ENCODE measurements at places on chromosomes 2 and 18. TPM values are rescaled to one million over a fixed set of nuclear protein-coding genes. Genes with fewer than 3 reads are reported as not detected.

The FAM110C gene
- 0.16 TPM for total RNA-seq

The STK17B gene
- 151 TPM for total RNA-seq

The LCT gene
- total RNA-seq = 0.31 TPM

- H3K27me3 ChIP-seq = peaks cover 2% of the 10 kb centered on the region
- no peak overlapping the region for H3K4me3 ChIP-seq
- H3K36me3 ChIP-seq = no peaks in the 10 kb centered on the region
- no peak overlapping the region for H3K27ac ChIP-seq
- no peak for DNase-seq
- no peaks in the 10 kb centered on the region for H3K4me1 ChIP-seq
Observed at GRCh38 chr18:50788284-50788683, 31.5 kb downstream of the MRO start.

- H3K36me3 ChIP-seq = no peaks in the 10 kb centered on the region
- peaks cover 35% of the 10 kb centered on the region for H3K4me1 ChIP-seq
- no peak overlapping the region for H3K27ac ChIP-seq
Observed at GRCh38 chr2:98909317-98910211, 26.5 kb downstream of the CRACDL start.

DNA sequence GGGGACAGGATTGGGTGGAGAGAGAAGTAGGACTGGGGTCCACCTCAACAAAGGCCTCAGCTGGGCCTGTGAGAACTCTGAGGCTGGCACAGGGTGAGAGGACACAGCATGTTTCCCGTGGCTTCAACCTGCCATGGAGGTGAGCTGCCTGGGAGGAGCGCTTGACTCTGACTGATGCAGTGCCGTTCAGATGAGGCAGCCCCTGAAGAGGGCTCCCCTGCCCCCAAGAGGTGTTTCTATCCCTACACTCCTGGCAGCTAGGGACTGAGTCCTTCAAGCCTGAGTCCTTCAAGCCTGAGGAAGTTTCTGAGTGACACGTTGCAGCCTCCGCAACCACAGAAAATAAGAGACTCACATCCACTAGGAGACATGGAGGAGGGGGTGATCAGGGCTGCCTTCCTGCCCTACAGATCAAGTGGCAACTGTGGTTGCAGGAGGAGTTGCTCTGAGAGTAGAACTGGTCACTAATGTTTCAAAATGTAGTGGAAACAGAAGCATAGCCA, 49.6 kb upstream of the TMEM177 start:
- no peak for DNase-seq
- no peak overlapping the region for H3K27ac ChIP-seq
- H3K27me3 ChIP-seq = peaks cover 3% of the 10 kb centered on the region
- no peaks in the 10 kb centered on the region for H3K36me3 ChIP-seq
- no peak overlapping the region for H3K4me3 ChIP-seq

GRCh38 chr18:45650321-45650720, 35.0 kb downstream of the SLC14A2 start:
- no peak for DNase-seq
- no peaks in the 10 kb centered on the region for H3K36me3 ChIP-seq
- no peak overlapping the region for H3K27ac ChIP-seq
